ENCODE measurements at places on chromosomes 1 and 21. TPM values are rescaled to one million over a fixed set of nuclear protein-coding genes. Genes with fewer than 3 reads are reported as not detected.

DNA sequence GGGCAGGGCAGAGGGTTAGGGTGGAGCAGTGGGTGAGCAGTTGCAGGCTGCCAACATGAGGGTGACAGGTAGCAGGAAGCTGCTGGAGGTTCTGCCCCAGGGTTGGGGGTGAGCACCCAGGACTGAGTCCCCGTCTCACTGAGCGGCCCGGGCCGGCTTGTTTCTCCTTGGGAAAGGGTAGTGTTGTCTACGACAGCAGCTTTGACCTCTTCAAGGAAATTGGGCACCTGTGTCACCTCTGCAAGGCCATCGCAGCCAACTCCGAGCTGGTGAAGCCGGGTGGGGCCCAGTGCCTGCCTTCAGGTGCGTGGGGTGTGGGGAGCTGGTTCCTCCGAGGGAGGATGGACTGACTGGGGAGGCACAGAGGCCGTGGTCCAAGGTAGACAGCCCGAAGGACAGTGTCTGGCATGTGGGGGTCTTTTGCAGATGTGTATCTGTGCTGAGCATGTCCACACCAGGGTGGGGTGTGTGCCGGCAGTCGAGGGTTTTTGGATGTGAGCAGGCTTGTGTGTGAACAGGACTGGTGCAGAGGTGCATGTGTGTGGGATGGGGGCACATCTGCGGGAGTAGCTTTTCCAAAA lies 51.9 kb downstream of the DISP3 start:
- no peak for DNase-seq

- DNase-seq, result no peak
Observed at GRCh38 chr1:210597555-210598134, 268.9 kb downstream of the HHAT start.

DNA sequence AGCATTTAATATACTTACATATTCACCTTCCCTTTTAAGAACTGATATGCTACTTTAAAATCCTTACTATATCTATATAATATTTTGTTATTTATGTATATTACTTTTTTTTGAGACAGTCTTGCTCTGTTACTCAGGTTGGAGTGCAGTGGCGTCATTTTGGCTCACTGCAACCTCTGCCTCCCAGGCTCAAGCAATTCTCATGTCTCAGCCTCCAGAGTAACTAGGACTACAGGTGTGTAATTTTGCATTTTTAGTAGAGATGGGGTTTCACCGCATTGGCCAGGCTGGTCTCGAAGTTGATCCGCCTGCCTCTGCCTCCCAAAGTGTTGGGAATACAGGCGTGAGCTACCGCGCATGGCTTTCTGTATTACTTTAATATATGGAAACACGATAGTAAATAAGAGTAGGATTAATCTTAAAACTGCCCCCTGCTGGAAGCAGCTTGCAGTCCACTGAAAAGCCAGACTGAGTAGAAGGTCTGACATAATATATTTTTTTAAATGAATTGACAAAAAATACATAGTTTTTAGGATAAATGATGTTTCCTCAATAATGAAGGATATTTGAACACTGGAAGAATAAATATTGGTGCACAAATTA lies 24.4 kb downstream of the RCAN3 start:
- no peak for DNase-seq

GRCh38 chr1:242454262-242455051 lies 70.0 kb downstream of the PLD5 start:
- DNase-seq, result no peak

NR5A2 gene
- total RNA-seq, result not detected

RSPO1 gene
- not detected for total RNA-seq

PRRC2C gene
- total RNA-seq, result 248 TPM

DNA sequence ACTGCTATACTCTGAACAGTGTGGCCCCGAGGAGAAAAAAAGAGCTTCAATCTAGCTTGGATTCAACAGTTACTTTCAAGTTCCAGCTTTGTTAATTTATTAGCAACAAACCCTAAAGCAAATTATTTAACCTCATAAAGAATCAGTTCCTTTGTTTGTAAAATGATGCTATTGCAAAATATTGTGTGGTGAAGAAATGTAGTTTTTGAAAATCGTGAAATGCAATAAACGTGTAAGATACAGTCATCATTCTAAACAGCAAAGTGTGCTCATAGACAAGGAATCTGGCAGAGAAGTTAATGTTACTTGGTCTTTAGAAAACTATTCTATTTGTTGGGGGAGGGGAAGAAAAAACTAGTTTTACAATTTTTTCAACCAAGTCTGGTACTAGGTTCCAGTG lies 297.6 kb upstream of the ADGRL4 start:
- DNase-seq, result no peak

CFAP45 gene
- total RNA-seq, result 1.2 TPM

RIPPLY3 gene
- not detected for total RNA-seq

DNA sequence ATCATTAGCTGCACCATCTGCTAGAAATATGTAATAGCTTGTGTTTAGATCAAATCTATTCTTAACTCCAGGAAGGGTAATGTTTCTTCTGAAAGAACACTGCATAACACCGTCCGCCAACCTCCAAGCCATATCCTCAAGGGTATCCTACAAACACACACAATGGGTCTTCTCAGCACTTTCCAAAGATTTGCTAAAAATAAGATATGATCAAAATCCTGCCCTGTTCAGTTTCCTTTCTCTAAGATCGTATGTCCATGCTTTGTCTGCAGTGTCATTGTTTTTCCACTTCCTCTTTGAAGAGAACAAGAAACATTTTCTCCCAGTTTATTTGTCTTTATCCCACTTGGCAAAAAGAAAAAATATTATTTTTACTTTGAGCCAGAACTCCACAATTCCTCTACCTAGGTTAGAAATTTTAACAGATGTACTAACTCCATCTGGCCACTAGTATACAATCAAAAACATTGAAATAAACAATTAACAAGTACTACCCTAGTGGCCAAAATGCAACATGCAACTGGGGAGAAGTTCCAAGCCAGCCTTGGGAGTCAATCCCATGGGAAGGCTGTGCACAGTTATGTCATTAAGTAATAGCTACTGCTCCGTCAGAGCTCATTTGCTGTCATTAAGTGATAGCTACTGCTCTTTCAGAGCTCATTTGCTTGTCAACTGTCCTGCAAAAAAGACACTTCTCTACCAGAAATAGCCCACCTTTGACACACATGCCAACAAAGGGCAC lies 37.8 kb downstream of the FRRS1 start:
- DNase-seq, result no peak

DNA sequence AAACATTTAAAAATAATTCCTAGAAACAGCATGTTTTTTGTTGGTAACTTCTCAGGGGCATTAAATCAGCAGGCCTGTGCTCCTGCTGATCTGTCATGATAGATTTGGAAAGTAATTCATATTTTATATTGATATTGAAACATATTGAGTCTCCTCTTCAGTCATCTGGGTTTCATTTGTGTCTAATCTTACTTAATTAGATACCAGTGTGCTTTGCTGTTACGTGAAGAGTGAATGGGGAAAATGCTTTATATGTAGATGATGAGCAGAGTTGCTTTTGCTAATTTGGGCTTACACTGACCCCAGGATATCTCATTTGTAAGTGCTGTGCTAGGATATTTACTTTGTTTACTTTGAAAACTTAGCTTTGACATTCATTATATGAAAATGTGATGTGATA lies 45.9 kb downstream of the CHRM3 start:
- no peak for DNase-seq

UQCRHL gene
- 2.2 TPM for total RNA-seq

DNA sequence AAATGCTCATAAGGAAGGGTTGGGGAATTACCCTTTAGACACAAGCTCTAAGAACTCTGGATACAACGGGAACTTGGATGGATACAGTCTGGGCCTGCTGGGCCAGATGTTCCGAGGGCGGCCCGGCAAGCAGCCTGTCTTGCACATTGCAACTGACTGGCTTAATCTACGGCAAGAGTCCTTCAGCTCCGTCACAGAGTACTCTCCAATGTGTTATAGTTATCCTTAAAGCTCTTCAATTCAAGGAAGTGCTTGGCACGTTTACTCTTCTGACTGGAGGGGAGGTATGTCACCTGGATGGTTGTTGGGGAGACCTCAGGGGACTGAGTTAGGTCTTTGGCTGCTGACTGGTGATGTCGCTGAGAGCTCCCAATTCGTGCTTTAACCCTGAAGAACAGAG lies 1.1 kb upstream of the CFAP141 start:
- DNase-seq, result no peak

DNA sequence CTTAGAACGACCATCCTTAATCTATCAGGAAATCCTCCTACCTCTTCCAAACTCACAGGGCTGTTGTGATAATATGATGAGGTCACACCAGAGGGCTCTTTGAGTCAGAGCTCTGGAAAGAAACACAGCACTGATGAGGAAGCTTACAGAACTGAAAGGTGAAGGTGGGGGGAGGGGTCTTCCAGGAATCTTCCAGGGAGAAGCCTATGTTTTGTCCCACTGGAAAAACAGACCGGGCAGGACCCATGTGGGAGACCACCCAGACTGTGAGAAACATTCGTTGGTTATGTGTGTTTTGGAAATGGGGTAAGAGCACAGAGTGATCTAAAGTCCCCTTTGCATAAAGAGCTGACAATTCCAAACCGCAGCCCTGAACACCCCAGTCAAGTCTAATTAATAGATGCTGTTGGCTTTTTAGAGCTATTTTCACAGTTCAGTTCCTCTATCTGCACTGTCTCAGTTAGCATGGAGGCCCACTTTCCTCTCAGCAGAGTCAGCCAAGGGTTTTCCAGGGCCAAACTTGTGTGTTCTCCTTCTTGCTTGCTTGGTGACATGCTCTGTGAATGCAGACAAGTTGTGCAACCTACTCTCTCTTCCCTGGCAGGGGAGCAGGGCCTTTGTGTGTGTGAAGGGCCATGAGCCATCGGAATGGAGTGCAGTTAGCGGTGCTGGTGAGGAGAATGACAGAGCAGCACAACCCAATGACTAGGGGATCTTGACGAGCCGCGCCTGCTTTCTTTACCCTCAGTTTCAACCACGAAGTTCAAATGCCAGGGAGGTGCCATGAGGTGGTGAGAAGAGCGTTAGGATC lies 12.3 kb downstream of the PHLDA3 start:
- no peak for DNase-seq

DNA sequence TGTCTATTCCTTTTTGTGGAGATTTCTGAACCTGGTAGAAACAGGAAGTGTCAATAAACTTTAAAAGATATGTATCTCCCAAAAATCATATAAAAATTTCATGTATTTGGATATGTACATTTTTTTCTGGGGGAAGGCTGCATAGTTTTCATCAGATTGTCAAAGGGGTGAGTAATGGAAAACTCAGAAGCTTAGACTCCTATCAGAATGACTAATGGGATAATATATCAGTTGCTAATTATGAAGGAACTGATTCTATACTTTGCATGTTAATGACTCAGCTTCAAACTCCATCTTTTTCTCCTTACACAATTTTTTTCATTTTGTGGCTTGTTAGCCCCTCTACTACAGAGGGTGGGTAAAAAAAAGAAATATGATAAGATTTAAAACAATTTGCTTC lies 55.9 kb downstream of the GON4L start:
- no peak for DNase-seq

GBP3 gene
- total RNA-seq, result 9.3 TPM

GRCh38 chr1:26142159-26142558 lies 16.7 kb upstream of the FAM110D start:
- DNase-seq, result no peak

BMP8A gene
- total RNA-seq, result 0.14 TPM
